Right atrium auricular region (tissue), 2 donors: ENCODE measurements at places on chromosomes 11 and 22. TPM values are rescaled to one million over a fixed set of nuclear protein-coding genes. Genes with fewer than 3 reads are reported as not detected.

DNA sequence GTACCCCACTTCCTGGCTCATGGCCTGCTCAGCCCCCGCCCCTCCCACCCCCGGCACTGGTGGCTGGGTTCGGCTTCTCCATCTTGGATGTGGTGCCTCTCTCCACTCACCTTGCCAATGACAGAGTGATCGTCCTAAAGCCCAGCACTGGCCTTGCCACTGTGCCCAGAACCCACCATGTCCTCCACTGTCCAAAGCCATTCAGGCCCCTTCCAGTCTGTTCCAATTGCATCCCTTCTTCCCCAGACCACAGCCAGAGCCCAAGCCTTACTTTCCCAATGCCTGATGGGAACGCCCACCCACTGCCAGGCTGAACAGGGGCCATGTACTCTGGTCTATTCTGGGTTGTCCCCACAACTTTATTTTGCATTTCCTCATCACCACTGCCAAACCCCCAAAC is 625.8 kb upstream of the B3GAT1 start:
- no peak overlapping the region for H3K4me3 ChIP-seq
- H3K27me3 ChIP-seq = no peaks in the 10 kb centered on the region
- H3K36me3 ChIP-seq = no peaks in the 10 kb centered on the region
- no peaks in the 10 kb centered on the region for H3K4me1 ChIP-seq
- DNase-seq = no peak
- H3K27ac ChIP-seq = no peak overlapping the region

DNA sequence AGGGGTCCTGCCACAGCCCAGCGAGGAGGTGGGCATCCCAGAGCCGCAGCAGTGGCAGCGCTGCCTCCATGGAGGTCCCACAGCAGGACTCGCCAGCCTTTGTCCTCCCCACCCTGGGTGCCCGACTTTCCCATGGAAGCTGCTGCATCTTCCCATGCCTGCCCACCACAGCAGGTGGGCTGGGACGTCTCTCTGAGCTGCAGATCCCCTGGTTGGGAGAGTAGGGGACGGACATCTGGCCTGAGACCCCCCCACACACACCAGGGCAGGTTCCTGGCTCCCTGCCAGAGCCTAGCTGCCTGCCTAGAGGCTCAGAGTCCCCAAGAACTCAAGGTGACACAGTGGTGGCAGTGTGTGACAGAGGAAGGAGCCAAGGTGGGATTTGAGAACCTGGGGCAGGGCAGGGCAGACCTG is 21.5 kb upstream of the PRR5 start:
- H3K27me3 ChIP-seq = no peaks in the 10 kb centered on the region
- H3K4me1 ChIP-seq = no peaks in the 10 kb centered on the region
- no peak overlapping the region for H3K4me3 ChIP-seq
- no peak for DNase-seq

DNA sequence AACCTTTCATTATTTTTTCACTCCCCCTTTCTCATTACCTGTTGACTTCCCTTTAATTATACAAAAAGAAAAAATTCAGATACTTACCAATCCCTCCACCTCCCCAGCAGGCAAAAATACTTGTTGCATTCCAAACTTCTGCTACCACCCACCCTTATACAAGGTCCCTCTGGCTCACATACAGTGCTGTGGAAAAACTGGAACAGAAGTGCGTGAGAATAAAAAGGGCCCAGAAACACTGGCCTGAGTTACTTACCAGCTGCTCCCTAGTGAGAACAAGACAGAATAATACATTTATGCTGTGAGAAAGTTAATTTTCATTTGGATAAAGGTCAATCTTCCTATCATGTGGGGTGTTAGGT is 46.9 kb upstream of the RAPSN start:
- no peak overlapping the region for H3K27ac ChIP-seq
- peaks cover 41% of the 10 kb centered on the region for H3K4me1 ChIP-seq
- no peaks in the 10 kb centered on the region for H3K36me3 ChIP-seq
- H3K4me3 ChIP-seq = no peak overlapping the region
- H3K27me3 ChIP-seq = no peaks in the 10 kb centered on the region

DNA sequence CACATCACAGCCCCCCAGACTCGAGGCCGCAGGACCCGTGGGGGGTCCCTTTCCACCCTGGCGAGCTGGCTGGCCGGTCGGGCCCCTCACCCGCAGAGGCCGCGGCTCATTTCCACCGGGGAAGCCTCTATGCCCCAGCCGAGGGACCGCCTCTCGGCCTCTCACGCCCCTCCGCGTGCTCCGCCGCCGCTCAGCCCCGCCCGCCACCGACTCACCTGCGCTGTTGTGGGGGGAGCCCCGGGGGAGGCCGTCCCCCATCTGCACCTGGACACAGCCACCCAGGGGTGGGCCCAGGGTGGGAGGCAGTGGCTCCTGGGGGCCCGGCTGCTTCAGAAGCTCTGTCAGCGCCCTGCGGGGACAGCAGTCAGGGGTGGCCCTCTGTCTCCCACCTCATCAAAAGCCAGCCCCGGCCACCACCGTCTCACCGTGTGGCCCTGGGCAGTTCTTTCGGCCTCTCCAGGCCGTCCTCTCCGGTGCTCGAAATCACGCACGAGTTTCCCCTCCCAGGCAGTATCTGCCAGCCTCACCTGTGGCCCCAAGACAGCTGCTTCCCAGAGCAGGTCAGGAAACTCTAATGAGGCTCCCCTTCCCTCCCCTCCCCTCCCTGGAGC is 3.8 kb downstream of the SHISA8 start:
- DNase-seq = no peak
- peaks cover 12% of the 10 kb centered on the region for H3K27me3 ChIP-seq
- peak overlapping the region; percentile 10 for H3K4me3 ChIP-seq
- no peak overlapping the region for H3K27ac ChIP-seq
- no peaks in the 10 kb centered on the region for H3K36me3 ChIP-seq

DNA sequence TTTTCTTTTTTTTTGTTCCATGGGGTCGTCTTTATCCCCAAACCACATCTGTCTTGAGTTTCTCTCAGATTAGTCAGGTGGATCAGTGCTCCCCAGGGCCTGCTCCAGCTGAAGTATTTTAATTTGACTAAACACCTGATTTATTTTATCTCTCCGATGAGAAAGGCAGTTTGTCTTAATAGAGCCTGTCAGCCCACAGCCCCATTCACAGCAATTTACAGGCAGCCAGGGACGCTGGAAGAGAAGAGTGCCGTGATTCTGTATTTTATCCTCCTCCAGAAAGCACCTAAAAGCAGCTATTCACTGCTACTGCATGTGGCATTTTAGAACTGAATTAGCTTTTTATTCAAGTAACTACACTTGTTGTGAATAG is 164.5 kb downstream of the SOX6 start:
- H3K4me3 ChIP-seq = no peak overlapping the region
- DNase-seq = no peak
- H3K4me1 ChIP-seq = no peaks in the 10 kb centered on the region
- no peak overlapping the region for H3K27ac ChIP-seq
- H3K36me3 ChIP-seq = no peaks in the 10 kb centered on the region

DNA sequence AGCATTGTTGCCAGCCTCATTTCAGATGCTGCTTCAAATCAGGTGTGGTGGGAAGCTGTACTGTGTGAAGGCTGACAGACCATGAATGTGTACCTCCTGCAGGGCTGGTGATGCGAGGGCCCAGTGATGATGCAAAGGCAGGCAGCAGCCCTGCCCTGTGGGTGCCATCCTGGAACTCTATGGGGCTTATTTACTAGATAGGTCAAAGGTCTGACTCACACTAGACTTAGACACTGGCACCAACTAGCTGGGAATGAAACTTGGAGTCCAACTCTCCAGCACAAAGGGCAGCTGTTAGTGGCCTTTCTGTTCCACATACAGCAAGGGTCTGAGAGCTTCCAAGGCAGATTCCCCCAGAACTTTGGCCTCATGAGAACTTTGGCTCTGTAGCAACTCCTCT is 138.4 kb downstream of the TTC17 start:
- no peak for DNase-seq
- no peak overlapping the region for H3K4me3 ChIP-seq
- H3K27me3 ChIP-seq = no peaks in the 10 kb centered on the region
- peaks cover 23% of the 10 kb centered on the region for H3K36me3 ChIP-seq
- no peaks in the 10 kb centered on the region for H3K4me1 ChIP-seq
- no peak overlapping the region for H3K27ac ChIP-seq

DNA sequence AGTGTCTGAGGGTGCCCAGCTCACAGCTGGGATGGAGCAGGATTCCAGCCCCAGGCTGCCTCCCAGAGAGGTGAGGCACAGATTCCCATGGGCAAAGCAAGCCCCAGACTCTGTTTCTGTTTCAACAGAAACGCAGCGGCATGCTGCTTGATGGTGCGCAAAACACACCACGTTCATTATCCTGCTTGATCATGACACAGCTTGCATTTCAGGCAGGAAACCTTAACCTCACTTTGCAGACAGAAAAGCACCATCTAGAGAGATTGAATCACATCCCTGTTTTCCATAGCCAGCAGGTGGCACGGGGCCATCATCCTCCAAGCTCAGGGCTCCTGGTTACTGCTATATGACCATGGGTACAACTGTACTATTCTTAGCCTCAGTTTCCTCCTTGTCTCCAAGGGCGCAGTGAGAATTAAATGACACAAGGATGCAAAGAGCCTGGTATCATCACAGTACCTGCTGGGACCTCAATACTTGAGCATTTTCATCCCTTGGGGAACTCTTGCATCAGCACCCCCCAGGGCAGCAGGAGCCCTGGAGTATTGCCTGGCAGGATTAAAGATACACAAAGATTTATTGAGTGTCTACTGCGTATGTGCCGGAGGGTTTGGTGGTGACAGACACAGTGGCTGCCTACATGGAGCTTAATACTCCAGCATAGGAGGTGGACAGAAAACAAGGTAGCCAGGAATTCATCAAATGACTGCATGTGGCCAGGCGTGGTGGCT is 110.0 kb downstream of the TP53I11 start:
- no peak overlapping the region for H3K27ac ChIP-seq
- H3K36me3 ChIP-seq = no peaks in the 10 kb centered on the region
- H3K4me1 ChIP-seq = no peaks in the 10 kb centered on the region
- DNase-seq = no peak
- H3K27me3 ChIP-seq = no peaks in the 10 kb centered on the region
- H3K4me3 ChIP-seq = no peak overlapping the region

DNA sequence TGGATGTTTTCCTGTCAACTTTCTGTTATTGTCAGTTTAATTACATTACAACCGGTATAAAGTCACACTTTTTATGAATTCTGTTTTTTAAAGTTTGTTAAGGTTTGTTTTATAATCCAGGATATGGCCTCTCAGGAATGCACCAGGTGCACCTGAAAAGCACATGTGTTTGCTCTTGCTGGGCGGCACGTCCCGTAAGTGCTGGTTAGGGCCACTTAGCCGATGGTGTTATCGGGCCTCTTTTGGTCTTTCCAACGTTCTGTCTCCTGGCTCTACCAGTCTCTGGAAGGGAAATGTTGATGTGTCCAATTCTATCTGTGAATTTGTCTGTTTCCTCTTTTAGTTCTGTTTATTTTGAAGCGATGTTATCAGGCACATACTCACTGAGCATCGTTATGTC is 695.7 kb downstream of the BRD1 start:
- H3K36me3 ChIP-seq = no peaks in the 10 kb centered on the region
- no peak overlapping the region for H3K4me3 ChIP-seq
- H3K27me3 ChIP-seq = no peaks in the 10 kb centered on the region
- DNase-seq = no peak
- no peak overlapping the region for H3K27ac ChIP-seq
- no peaks in the 10 kb centered on the region for H3K4me1 ChIP-seq

DNA sequence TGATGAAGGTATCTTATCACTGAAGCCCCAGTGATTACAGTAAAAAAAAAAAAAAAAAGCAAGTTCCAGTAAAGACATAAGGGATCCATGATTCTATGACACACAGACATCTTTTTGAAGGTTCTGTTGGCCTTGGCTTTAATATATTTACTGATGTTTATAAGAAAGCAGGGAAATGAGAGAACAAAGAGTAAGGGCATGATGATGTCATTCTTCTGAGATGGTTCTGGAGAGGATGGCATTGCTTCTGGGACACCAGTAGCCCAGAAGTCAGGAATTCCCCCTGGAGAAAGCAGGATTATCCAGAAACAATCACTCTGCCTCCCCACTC is 233.6 kb downstream of the FAM76B start:
- H3K27ac ChIP-seq = no peak overlapping the region
- no peak for DNase-seq
- H3K4me3 ChIP-seq = no peak overlapping the region
- no peaks in the 10 kb centered on the region for H3K4me1 ChIP-seq

GRCh38 chr11:59610289-59610688 is 5.3 kb downstream of the OSBP start:
- no peaks in the 10 kb centered on the region for H3K27me3 ChIP-seq
- H3K4me1 ChIP-seq = peaks cover 56% of the 10 kb centered on the region
- peak overlapping the region; percentile 70 for H3K27ac ChIP-seq
- no peak for DNase-seq
- peaks cover 50% of the 10 kb centered on the region for H3K36me3 ChIP-seq

GRCh38 chr22:37235897-37236607 is 8.0 kb downstream of the RAC2 start:
- H3K27ac ChIP-seq = no peak overlapping the region
- no peaks in the 10 kb centered on the region for H3K4me1 ChIP-seq
- H3K36me3 ChIP-seq = no peaks in the 10 kb centered on the region
- H3K27me3 ChIP-seq = no peaks in the 10 kb centered on the region

- no peak overlapping the region for H3K4me3 ChIP-seq
- no peak for DNase-seq
- no peaks in the 10 kb centered on the region for H3K27me3 ChIP-seq
- H3K4me1 ChIP-seq = no peaks in the 10 kb centered on the region
- H3K27ac ChIP-seq = no peak overlapping the region
These were observed 537.4 kb upstream of the CCDC90B start for GRCh38 chr11:83823461-83824025.

BIK gene
- total RNA-seq = not detected

MB gene
- total RNA-seq = 6,650 TPM

TCN1 gene
- not detected for total RNA-seq

OR4C6 gene
- total RNA-seq = not detected

HTR3A gene
- total RNA-seq = not detected

AKIP1 gene
- 31.8 TPM for total RNA-seq

MICAL2 gene
- total RNA-seq = 84.5 TPM

ZNF215 gene
- 1.5 TPM for total RNA-seq

OR4A15 gene
- not detected for total RNA-seq

SYT13 gene
- 9.9 TPM for total RNA-seq

RAB39A gene
- total RNA-seq = 0.71 TPM

AIFM3 gene
- total RNA-seq = 0.75 TPM

MS4A6E gene
- total RNA-seq = not detected

NNMT gene
- total RNA-seq = 240 TPM

APOA1 gene
- total RNA-seq = 9.5 TPM
